ENCODE measurements at places on chromosomes 7 and 10.

DNA sequence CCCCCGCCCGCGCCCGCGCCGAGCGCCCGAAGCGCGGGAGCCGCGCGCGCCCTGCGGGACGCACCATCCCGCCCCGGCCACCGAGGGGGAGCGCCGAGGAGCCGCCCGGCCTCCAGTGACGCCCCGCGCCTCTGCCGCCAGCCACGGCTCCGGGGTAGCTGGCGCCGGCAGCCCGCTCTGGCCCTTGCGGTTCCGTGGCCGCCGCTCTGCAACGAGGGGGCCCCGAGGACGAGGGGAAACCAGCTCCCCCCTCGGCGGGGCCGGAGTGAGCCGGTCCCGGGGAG lies at the start of gene PAXIP1:
Gene PAXIP1, minus strand, starts transcription at position 33 of the 284 bp plus-strand sequence. CDS start 195 bp downstream, outside the sequence.
- peak; percentile 63 for DNase-seq

DNA sequence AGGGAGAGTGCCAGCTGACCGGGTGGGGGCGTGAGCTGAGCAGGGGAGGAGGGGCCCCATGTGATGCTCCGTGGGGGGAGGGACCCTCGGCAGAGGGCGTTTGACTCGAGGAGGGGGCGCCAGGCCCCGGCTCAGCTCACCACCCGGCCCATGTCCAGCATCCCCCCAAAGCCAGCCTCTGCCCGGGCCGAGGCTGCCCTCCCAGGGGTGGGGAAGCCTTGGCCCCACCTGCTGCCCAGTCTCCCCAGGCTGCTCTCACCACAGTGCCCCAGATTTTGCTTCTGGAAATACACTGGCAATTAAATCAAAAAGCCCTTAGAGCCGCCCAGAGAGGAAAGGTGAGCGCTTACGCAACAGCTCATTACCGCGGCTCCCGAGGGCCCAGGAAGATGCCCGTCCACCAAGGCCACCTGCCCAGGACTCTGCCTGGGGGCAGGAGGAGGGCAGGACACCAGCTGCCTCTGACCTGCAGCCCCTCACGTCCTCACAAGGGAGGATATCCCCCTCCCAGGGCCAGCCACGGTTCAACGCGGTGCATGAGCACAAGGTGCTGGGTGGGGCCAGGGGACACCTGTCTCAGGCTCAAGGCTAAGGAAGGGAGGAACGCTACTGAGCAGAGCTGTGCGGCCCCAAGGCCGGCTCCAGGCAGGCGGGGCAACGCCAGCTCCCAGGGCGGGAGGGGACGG lies 70.0 kb upstream of the INPP5A start:
- no peak for DNase-seq

- peak; percentile 24 for DNase-seq
Measured at GRCh38 chr10:62352356-62352970, 21.7 kb upstream of the ZNF365 start.

DNA sequence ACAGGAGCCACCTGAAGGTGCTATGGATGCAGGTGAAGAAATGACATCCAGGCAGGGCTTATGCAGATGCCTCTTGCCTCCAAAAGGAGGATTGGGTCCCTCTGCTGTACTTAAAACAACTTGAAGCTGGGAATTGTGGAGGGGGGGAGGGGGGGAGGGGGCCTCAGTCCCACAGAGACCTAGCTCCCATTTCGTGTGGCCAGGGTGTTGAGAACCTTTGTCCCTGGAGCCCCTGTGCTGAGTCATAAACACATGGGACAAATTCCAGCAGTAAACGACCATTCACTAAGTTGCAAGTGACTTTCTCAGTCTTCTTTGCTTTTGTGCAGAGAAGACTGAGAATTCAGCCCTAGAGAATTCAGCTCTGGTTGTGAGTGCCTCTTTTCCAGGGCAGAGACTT lies 96.5 kb upstream of the PODXL start:
- DNase-seq = no peak

GRCh38 chr7:95686109-95686508 lies 86.2 kb upstream of the DYNC1I1 start:
- DNase-seq = peak; percentile 52

DNA sequence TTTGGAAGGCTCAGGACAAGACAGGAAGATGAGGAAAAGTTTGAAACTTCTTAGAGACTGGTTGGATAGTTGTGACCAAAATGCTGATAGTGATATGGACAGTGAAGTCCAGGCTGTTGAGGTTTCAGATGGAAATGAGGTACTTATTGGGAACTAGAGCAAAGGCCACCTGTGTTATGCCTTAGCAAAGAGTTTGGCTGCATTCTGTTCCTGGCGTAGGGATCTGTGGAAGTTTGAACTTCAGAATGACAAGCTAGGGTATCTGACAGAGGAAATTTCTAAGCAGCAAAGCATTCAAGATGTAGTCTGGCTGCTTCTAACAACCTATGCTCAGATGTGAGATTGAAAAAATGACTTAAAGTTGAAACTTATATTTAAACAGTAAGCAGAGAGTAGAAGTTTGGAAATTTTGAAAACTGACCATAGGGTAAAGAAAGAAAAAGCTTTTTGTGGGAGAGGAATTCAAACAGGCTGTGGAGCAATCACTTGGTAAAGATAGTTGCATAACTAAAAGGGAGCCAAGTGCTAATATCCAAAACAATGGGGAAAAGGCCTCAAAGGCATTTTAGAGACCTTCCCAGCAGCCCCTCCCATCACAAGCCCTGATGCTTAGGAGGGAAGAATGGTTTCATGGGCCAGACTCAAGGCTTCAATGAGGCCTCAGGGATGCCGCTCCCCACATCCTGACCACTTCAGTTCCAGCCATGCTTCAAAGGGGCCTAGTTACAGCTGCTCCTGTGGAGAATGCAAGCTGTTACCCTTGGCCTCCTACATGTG lies 415.1 kb downstream of the INHBA start:
- no peak for DNase-seq

DNA sequence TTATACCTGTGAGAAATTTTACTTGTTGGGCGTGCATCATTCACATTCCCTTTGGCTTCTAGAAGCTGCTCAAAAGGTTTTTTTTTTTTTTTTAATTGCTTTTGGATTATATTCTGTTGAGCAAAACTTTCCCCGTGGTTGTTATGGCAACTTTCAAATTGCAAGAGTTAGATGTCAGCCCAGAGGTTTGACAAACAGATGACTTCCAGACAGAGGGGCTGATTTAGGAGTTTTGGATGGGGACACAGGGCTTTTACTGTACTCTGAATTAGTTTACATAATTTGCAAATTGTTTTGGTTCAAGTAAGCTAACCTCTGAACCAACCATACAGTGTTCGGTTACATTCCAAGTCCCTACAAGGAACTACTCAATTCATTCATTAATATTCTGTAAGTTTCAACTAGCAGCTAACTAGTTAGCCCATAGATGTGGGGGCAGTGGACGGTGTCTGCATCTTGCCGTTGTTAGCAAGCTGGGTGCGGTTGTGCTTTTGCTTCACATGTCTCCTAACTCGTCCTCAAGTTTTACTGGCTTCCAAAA lies 66.4 kb upstream of the JAZF1 start:
- DNase-seq = no peak

GRCh38 chr10:70683601-70683934 lies 11.3 kb downstream of the ADAMTS14 start:
- no peak for DNase-seq

DNA sequence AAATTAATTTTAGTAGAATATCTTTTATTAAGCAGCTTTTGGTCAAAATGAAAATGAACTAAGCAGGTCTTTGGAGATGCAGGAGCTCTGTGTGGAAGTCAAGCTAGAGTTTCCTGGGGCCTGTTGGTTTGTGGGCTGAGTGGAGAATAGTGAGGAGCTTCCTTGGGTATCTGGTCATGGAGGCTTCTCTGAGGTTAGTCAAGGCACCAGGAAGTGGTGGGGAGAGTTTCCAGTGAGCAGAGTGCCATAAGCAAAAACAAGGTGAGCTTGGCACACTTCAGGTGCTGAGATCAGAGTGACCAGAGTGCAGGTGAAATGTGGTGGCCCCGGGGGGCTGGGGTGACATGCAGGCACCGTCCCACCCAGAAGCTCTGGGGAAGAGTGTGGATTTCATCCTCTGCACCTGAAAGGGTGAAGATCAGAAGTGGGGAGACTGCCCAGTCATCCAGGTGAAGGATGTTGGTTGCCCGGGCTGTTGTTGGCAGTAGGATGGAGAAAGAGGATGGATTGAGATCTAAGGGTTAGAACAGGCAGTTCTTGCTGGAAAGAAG lies 77.4 kb downstream of the WDR37 start:
- no peak for DNase-seq

GRCh38 chr10:102626026-102626685 lies 18.1 kb upstream of the TRIM8 start:
- no peak for DNase-seq

DNA sequence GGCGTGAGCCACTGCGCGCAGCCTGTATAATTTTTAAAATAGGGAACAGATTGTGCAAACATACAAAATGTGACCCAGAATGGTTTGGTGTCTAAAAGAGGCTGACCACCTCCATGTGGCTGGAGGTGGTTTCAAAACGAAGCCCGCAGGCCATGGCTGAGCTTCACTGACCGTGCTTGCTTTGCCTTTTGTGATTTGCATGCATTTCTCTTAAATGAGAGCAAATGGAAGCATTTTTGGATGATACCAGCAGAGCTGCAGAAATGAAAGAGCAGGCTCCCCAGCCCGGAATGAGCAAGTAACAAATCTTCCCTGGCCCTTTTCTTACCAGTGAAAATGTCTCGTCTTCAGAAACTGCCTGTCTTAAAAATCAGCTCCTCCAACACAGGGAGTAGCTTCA lies 239.9 kb downstream of the CAMK1D start:
- no peak for DNase-seq

DNA sequence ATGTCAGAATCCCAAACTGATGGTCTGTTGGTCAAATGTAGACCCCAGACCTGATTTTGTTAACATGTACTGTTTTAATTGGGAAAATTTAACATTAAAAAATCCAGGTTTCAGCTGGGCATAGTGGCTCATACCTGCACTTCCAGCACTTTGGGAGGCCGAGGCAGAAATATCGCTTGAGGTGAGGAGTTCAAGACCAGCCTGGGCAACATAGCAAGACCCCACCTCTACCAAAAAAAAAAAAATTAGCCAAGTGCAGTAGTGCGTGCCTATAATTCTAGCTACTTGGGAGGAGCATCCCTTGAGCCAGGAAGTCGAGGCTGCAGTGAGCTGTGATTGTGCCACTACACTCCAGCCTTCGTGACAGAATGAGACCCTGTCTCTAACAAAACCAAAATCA lies 15.9 kb upstream of the CAMK2G start:
- DNase-seq = no peak

DNA sequence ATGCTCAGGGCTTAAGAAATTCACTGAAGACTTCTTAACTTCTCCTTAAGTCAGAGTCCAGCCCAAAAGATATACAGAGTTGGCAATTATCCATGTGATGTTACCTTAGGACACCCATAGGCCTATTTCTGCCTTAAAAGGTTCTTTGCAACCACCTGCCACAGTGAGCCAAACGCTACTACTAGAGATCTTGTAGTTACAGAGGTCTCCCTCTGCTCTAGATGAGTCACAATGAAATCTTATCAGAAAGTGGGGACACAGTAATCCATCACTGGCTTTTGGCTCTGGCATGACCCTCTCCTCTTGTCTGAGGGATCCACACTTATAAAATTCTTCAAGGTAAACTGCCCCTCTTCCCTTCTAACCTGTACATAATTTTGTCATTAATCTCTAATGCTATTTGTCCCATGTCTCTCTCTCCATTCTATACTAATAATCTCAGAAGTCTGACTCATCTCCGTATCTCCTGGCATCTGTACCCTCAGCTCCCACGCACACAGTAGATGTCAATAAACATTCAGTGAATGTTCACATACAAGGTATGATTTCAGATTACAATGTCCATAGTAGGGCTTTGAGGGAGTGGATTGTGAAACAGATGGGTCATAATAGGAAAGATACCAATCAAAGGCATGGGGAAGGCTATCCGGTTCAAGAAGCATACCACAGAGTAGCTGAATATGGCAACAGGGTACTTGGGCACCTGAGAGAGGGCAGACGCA lies 112.1 kb downstream of the SGMS1 start:
- no peak for DNase-seq

- no peak for DNase-seq
Measured at GRCh38 chr10:62820586-62820985, 4.4 kb upstream of the EGR2 start.

- DNase-seq = no peak
Measured at GRCh38 chr10:29681676-29682448, 47.1 kb upstream of the SVIL start.

DNA sequence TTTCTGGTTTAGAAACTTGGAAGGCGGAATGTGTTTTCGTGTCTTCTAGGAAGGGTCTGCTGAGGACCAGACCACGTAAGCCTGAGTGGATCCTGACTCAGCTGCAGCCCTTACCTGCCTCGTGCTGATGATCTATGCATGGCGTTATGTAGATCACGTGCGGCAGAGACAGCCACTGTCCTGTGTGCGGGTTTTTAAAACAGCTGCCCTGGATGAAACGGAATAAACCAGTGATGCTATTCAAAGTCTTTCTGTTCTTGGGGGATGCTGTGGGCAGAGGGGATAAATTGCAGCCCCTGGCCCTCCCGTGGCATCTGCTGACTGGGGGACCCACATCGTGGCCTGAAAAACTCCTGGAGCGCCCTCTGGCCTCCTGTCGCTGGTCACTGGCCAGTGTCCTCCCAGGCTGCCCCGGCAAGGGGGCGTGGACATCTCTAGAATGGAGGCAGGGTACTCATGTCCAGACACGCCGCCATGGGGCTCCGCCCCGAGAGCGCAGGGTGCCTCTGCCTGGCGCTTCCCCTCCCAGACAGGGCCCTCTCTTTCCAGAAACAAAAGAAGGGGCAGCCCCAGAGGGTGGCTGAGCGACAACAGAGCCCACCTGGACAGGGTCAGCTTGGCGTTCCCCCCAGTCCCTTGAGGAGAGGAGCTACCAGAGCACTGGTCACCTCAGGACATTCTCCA lies 13.2 kb downstream of the ALKBH4 start:
- no peak for DNase-seq

DNA sequence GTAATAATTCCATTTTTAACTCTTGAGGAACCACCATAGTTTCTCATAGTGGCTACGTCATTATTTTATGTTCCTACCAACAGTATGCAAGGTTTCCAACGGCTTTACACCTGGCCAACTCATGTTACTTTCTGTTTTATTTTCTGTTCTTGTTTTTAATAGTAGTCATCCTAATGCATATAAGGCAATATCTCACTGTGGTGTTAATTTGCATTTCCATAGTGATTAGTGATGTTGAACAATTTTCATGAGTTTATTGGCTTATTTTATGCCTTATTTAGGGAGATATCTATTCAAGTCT lies 465.5 kb upstream of the KLF6 start:
- DNase-seq = no peak

GRCh38 chr10:103835096-103836050 lies 20.0 kb downstream of the SH3PXD2A start:
- DNase-seq = peak; percentile 82

- DNase-seq = peak; percentile 30
Measured at GRCh38 chr7:78130446-78131215, 332.1 kb downstream of the PHTF2 start.

- DNase-seq = no peak
Measured at GRCh38 chr10:8100366-8100765, 45.9 kb downstream of the GATA3 start.

- no peak for DNase-seq
Measured at GRCh38 chr7:51543801-51544553, 227.4 kb upstream of the COBL start.

DNA sequence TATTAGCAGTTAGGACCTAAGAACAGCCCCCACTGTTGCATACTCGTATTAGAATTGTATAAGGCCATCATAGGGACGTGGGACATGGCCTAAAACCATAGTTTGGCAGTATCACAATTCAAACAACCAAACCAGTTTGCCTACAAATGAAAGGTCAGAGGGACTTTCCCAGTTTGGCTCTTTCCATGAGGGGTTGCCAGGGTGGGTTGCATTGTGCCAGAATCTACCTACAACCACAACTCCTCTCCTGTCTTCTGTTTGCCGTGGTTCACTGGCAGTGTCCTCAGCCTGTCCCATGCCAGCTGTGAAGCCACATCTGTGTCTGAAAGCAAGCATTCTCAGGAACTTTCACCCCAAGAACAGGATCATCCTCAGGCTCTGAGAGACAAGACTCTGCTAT lies 44.5 kb downstream of the PIK3AP1 start:
- no peak for DNase-seq

Measured in AG08395 (cell line).